ENCODE measurements at places on chromosomes 2 and 18.

- DNase-seq: no peak
Measured at GRCh38 chr2:36456227-36457175, 100.9 kb downstream of the CRIM1 start.

DNA sequence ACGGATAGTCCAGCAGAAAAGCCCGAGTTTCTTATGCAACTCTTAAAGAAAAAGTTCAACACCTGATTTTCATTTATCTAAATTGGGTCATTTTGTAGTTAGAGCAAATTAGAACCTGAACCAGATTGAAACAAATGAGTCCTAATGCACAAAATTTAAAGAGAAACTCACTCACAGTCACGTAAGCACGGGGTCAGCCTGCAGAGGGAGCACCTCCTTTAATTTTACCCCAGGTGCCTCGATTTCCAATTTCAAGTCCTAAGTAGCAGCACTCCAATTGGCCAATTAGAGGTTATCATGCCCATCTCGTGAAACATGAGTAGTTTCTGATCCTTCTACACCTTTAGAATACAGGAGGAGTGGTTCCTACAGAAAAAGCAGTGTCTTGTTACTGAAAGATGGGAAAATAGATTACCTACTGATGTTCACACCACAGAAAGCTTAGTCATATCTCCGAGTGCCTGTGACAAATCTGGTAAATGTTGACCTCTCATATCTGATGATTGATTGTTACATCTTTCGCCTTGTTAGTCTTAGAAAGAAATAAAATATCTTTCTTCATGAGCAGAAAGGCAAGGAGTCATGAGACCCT, 1929.8 kb upstream of the LRRTM1 start:
- DNase-seq: no peak

GRCh38 chr2:147133286-147133908, 711.4 kb upstream of the ACVR2A start:
- no peak for DNase-seq

DNA sequence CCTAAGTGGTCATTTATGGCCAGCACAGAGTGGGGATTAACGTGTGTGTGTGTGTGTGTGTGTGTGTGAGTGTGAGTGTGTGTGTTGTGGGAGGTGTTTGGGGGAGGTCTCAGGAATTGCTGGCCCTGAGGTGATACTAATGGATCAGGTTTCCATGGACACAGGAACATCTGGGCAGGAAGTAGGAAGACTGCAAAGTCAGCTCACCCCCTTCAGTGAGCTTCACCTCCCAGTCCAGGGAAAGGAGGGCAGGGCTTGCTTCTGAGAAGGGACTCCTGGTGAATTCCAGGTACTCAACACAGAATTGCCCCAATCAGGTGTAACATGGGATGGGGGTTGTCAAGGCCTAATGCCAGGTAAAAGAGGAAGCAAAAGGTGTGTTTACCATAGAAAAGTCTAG, 30.3 kb upstream of the IL1R1 start:
- no peak for DNase-seq

DNA sequence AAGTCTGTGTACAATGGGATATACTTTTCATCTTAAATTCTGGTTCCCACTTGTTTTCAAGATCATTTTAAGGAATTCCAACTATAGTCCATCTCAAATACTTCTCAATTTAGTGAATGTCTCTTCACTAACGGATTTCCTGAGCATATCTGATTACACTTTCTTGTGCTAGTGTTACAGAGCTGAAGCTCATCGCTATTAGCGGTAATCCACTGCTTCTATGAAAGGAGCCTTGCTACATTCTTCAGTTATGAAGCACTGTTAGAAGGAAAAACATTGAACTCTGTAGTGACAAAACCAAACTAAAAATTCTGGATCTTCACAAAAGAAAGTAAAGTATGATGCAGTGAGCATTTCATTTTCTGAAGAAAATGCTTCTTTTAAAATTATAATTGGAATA, 72.0 kb downstream of the AGPS start:
- no peak for DNase-seq

- no peak for DNase-seq
Measured at GRCh38 chr2:12718015-12718671, 1.4 kb downstream of the TRIB2 start.

- DNase-seq: no peak
Measured at GRCh38 chr2:192500550-192501200, 305.9 kb upstream of the TMEFF2 start.

GRCh38 chr18:58321986-58322385, 278.0 kb downstream of the NEDD4L start:
- DNase-seq: peak; percentile 10

GRCh38 chr2:224816816-224817215, 100.7 kb upstream of the CCDC195 start:
- DNase-seq: no peak

- no peak for DNase-seq
Measured at GRCh38 chr2:214232271-214232670, 178.6 kb upstream of the VWC2L start.

GRCh38 chr2:73266061-73266901, 18.0 kb downstream of the FBXO41 start:
- DNase-seq: no peak

DNA sequence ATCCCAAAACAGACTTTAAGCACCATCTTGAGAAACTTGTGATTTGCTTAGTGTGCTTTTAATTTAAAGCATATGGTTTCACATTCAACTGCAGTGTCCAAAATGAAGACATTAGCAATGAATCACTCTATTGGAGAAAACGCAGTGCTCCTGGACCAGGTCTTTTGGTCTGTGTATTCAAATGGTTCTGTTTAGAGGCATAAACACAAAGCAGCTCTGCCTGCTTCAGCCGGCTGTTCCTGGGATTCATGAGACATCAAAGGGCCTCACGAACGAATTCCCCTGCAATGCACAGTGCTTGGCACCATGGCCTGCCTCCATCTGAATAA, 117.1 kb upstream of the SP5 start:
- no peak for DNase-seq

DNA sequence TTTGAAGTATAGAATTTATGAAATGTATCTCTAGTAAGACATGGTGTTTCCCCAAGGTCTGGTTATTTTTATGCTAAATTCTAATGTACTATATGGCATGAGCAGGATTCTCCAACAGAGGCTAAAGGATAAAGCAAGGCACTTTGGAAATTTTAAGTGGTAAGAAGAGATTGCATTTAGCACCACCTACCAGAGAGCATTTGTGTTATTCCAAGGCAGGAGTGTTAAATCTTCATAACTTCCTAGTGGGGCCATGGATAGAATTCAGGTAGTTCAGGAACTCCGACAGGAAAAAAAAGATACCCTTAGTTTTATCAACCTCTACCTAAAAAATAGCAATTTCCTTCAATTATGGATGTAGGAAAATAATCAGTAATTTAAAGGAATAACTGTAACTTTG, 497.4 kb upstream of the CRIM1 start:
- DNase-seq: no peak

- peak; percentile 10 for DNase-seq
Measured at GRCh38 chr2:18987592-18988073, 370.8 kb downstream of the OSR1 start.

- no peak for DNase-seq
Measured at GRCh38 chr2:238459081-238459629, 32.4 kb downstream of the ASB1 start.

DNA sequence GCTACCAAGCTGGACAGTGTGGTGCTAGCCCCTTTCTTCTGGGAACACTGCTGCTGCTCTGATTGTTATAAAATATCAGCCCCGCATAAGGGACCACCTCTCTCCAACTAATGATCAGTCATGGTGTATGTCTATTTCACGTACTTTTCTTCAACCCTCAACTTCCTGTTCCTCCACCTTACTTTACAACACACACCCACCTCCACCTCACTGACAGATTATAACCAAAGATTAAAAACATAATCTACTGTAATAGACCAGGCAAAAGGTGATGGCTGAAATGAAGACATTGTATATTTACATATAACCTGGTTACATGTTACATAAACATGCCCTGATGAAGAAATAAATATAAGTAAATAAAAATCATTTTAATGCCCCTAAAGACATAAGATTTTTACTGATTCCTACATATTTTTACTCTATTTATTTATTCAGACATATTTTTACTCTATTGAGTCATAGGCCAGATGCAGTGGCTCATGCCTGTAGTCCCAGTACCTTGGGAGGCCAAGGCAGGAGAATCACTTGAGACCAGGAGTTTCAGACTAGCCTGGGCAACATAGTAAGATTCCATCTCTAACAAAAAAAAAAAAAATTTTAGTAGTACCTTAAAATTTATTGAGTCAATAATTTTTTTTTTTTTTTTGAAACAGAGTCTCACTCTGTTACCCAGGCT, 12.8 kb downstream of the STK39 start:
- no peak for DNase-seq

DNA sequence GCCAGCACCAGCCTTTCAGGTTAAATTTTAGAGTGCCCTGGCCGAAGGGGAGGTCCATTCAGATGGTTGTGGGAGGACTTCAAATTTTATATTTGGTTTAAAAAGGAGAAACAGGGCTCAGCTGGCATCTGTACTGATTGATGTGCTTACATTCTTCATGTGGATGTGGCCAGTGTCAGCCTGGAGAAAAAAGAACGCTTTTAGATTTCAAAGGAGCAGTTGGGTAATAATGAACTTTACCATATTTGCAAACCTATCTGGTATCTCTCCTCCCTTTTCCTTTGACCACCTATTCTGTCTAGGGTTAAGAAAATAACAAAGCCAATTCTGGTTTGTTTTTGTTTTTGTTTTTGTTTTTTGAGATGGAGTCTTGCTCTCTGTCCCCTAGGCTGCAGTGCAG, 21.3 kb downstream of the RAB12 start:
- no peak for DNase-seq

DNA sequence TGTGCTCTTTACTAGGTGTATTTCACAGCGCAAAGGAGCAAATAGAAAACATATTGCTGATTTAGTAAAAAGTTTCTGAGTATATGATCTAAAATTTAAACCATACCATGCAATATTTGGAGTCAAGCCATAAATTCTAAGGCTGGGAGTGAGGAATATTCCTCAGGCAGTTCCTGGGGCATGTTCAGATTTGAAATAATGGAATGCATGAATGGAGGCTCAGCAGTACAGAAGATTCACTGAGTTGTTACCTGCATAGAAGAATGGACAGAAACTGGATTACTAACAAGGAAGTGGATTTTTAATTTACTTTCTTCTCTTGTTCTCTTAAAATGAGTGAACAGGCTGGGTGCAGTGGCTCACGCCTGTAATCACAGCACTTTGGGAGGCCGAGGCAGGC, 441.0 kb upstream of the MAP2 start:
- no peak for DNase-seq

DNA sequence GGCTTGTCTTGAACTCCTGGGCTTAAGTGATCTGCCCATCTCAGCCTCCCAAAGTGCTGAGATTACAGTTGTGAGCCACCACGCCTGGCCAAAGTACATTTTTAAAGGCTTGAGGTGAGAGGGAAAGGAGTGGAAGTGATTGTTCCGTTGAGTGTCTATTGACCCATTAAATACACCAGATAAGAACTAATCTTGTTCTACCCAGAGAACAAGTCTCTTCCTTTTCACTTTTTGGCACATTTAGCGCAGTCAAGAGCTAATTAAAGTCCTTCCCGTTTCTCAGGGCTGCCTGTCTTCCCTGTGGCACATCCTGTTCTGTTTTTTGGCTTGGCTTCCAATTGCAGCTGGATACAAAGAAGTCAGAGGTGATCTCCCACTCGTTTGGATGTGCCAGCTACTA, 172.3 kb downstream of the ALPK2 start:
- no peak for DNase-seq

DNA sequence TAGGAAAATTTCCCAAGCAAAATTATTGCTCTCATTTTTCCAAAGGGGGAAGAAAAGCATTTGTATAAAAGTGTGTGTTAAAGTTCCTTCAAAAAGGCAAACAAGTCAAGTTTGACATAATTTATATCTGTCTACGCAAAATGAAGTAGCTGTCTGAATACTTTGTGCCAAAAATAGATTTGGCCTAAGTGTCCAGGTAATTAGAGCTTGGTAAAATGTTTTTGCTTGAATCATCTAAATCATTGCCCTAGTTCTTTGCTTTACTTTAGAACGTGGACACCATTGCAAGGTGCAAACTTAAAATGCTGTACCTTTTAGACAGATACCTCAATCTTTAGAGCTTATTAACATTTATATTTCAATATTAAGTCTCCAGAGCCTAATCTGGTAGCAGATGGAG, 97.6 kb upstream of the MAPRE2 start:
- no peak for DNase-seq

DNA sequence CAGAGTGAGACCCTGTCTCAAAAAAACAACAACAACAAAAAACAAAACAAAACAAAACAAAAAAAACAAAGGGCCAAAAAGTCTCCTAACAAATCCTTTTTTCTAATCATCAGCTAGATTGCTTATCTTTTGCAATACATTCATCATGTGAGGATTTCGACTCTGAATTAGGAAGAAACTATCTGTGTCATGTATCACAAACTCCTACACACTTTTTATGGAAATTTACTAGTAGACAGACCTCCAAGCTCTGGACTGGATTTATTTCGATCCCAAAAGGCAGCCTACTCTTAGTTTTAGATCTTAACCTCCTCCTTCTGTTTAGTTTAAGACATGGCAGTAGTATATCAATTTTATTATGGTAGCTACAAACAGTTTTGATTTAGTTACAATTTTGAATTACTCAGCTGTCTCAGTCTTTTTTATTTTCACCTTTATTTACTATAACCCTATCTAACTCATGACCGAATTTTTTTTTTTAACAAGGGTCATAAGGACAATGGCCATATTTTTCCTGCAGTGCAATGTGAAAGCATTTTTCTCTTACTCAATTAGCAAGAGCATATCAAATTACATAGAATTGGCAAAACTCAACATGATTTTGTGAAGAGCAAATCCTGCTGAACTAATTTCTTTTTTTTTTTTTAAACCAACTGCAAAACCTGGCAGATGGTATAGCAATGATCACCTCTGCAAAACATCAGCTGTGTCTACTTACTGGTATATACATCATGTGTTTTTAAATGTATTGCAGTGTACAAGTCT, 10.7 kb upstream of the CCDC88A start:
- no peak for DNase-seq

GRCh38 chr2:102005449-102005848, 13.7 kb downstream of the IL1R2 start:
- DNase-seq: no peak

GRCh38 chr18:37668971-37669747, 103.6 kb upstream of the CELF4 start:
- no peak for DNase-seq

- DNase-seq: no peak
Measured at GRCh38 chr2:231884438-231885140, 41.6 kb downstream of the NPPC start.

GRCh38 chr18:11548916-11549551, 60.4 kb upstream of the SLC35G4 start:
- no peak for DNase-seq

GRCh38 chr2:222535477-222535876, 111.1 kb downstream of the SGPP2 start:
- no peak for DNase-seq

Data from hippocampal formation (tissue), 2 donors.